Stimulated activated CD8-positive, alpha-beta memory T cell treated with anti-CD3 and anti-CD28 coated beads, Interleukin-7, amount 100 ng/mL, for 4 hours (primary cell): ENCODE measurements at places on chromosomes 16 and 17.

DNA sequence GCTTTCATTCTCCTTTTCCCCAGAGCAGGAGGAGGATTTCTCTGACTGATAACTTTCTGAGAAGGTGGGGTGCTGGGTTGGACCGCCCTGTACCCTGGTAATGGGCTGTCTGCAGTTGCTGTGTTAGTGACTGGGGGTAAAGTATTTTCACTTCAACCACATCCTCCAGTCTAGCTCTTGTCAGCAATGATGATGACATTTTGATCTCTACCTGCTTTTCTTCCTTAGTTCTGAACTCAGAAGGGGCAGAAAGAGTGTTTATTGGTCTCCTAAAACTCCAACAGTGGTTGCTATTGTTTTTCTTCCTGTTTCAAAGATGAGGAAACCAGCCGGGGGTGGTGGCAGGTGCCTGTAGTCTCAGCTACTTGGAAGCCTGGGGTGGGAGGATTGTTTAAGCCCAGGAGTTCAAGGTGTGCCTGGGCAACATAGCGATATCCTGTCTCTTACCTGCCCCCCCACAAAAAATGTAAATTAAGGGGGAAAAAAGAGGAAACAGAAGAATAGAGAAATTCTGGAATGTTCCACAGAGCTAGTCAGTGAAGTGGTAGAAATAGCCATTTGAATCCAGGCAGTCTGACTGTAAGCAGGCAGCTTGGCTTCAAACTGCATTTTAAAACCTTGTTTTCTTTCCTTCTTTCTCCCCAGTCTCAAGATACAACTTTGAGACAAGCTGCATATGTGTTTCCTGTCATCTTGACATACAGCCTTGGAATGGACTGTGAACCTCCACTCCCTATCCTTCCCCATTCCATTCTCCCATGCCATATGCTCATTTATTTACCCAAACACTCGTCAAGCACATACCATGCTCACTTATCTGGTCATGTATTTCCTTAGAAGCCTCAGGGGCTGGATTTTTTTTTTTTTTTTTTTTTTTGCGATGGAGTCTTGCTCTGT lies 3.3 kb upstream of the N4BP1 start:
- peak; percentile 43 for DNase-seq

DNA sequence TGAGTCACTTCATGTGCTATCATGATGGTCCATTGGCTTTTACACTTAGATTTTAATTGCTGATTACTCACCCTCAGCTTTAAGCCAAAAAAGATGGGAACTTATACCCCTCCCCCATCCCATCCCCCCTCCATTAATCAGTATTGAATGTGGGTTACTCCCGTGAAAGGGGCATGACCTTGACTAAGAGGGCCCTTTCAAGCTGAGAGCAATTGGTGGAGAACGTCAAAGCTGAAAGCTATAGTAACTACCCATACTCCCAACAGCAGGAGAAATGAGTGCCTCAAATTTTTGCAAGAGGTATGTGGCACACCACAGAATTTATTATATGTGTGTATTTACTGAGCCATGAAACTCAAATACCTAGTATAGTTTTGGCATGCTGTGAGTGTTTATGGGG lies 99.7 kb upstream of the CDH8 start:
- no peak for DNase-seq

DNA sequence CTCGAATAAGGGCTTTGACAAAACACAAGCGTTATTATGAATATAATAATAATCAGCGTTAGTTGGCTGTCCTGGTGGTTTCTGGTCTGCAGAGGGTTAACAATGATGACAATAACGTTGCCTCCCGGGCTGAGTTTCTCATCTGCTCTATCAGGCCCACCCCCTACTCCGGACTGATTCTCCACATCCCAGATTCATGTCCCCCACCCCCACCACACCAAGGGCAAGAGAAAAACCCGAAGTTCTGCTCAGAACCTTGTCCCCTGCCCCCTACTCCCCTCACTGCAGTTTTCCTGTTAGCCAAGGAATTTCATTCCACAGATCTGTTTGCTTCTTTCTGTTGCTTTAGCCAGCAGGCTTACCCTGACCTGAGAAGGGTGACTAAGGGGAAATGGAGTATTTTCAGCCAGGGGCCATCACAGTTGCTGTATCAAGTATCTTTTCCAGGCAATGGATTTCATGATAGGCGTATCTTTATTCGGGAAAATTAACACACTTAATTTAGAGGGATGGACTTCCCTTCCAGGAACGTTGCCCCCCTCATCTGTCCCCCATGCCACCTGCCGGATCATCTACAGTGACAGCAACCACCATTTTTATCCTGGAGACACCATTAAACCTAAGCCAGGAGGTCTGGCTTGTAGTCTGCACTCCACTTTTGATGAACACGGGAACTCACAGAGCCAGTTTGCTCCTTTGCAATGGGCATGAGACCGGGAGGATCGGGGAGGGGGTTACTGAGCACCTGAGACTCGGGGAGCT lies 23.7 kb downstream of the ALOX15 start:
- no peak for DNase-seq

DNA sequence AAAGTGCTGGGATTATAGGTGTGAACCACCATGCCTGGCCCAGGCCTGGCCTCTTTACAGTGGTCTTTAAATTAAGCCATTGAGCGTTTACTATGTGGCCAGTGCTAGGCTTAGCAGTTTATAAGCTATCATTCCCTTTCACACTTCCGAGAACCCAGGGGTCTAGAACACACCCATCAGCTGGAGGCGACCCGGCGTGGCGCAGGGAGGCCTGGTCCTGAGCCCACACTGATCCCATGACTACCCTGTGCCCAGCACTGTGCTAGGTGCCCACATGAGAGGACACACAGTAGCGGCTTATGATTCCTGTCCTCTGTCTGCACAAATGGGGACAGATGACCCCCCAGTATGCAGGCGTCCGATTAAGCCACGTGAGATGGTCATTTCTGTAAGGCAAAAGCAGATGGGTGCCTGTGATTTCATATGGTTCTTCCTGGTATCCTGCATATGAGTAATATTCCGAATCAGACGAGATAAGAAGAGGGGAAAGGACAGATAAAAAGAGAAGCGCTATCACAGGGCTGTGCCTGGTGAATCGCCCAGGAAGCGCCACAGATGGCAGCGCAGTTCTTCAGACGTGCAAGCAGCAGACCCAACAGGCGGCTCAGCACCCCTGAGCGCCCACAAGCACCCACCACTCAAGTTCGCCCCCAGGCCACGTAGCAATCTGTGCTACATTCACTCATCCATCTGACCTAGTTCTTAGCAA lies 5.3 kb downstream of the OSGIN1 start:
- DNase-seq = no peak

GRCh38 chr17:3848229-3848835 lies 2.3 kb upstream of the NCBP3 start:
- no peak for DNase-seq

GRCh38 chr17:17201907-17202306 lies 4.2 kb downstream of the PLD6 start:
- DNase-seq = no peak

DNA sequence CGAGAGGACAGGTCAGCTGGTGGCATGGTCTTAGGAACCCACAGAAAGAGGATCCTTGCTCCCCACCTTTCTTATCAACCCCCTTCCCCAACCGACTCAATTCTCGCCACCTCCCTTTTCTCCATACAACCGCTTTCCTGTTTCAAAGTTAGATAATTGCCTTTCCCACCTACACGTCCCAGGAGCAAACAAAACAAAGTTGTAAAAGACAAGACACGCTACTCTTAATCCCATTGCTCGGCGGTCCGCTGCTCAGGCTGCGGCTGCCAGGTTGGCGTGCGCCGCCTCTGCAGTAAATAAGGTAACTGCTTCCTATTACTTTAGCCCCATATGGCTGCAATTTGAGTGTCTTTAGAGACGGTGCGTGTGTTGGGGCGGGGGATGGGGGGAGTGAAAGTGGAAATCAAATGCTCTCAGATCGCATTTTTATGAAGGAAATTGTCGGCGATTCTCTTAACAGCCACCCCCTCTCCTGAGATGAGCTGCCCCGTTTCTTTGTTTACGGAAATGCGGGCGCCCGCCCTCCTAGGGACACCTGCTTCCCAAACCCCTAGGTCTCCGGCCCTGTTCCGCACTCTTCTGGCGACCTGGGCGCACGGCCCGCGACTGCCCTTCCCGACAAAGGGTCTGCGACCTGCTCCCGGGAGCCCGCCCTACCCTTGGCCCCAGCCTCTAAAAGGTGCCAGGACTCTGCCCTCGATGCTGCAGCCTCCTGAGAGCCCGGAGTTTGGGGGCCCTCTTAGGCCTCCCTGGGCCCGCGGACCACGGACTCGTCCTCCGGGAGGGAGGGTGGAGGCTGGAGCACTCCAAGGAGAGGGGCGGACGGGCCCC lies 3.7 kb upstream of the CBX8 start:
- no peak for DNase-seq
